ENCODE measurements at places on chromosomes 1 and 21.

GRCh38 chr21:40186045-40186444, 318.8 kb downstream of the PCP4 start:
- DNase-seq = peak; percentile 17

GRCh38 chr1:201072149-201072548, 40.1 kb downstream of the CACNA1S start:
- no peak for DNase-seq

DNA sequence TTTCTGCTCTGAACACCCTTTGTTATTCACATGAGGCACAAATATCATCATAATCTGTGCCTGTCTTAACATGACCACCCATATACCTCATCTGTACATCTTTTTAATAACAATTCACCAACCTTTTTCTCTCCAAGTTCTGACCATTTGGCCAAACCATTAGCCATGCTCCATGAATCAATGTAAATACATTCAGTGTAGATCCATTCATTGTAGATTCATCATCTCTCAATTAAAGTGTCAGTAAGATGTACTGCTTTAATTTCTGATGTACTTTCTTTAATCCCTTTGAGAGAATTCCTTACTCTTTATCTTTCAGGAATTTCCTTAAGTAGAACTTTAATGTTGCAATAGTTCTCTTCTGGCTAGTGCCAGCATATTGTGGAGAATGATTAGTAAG, 126.2 kb upstream of the LRRC7 start:
- DNase-seq = no peak

DNA sequence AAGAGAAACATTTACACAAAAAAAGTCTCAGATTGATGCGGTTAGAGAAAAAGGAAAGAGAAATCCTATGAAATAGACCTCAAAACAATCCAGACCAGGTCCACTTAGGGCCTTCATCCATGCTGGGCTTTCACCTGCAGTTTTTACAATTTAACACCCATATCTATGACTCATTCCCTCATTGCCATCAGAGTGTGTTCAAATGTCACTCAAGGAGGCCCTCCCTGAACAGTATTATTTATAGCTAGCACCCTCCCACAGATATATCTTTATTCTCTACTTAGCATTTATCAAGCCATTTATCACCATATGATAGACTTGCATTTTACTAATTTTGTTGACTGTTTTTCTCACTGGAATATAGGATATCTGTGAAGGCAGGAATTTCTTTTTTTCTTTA, 824 bp upstream of the KRTAP21-3 start:
- no peak for DNase-seq

DNA sequence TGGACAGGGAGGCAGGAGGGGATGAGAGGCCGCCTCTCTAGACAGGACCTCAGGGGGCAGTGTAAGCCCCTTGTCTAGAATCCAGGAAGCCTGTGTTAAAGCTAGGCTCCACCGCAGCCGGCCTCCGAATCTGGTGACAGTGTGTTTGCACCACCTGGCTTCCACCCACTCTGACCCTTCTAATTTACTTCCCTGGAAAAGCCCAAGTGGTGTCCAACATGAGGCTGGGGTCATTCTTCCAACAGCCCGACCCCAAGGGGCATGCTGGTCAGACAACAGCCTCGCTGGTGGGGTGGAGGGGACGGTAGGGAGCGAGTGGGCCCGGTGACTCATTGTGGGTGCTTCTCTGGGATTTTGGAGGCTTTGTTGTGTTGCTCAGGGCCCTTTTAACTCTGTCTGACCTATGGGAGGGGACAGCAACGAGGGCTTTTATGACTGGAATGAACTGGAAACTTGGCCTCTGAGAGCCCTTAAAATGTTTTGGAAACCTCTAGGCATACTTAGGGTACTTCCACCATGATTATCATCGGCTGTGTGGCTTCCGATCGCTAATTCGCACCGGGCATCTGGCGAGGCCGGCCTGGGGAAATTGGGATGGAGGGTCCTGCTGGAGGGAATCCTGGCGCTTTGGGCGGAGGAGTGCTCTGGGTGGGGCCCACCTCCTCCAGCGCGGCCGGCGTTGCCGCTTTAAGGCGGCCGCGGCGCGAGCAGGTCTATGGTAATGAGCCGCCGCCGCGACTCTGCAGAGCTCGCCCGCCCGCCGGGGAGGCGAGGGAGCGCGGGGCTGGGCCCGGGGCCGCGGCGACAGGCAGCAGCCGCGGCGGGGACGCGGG, at the start of gene CELSR2:
TSS of gene CELSR2 (plus strand) at position 743 of the 833 bp plus-strand sequence. CDS start 541 bp downstream, outside the sequence.
- no peak for DNase-seq

GRCh38 chr1:20367626-20368025, 77.0 kb downstream of the VWA5B1 start:
- DNase-seq = no peak

DNA sequence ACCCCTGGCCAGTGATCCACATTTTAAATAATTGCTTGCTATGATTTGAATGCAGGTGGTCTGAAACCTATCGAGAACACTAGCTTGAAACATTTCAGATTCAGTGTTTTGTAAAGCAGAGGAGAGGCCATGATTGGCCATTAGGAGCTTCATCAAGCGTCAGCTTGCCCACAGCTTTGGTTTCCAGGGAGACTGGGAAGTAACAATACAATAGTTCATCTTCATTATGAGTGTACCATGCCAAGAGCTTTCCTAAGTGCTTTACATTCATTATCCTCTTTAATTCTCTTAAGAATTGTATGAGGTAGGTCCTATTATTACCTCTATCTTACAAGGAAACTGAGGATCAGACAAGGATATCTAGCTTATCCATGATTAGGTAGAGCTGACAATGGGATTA, 27.7 kb upstream of the ATP5PO start:
- no peak for DNase-seq

GRCh38 chr1:45026446-45026845, 14.4 kb downstream of the UROD start:
- no peak for DNase-seq

GRCh38 chr1:69139007-69139406, 428.7 kb upstream of the LRRC7 start:
- no peak for DNase-seq
